CD4-positive, alpha-beta T cell treated with Interleukin-6 at 100 ng/mL for 8 hours (primary cell): ENCODE measurements at places on chromosomes 4 and X.

DNA sequence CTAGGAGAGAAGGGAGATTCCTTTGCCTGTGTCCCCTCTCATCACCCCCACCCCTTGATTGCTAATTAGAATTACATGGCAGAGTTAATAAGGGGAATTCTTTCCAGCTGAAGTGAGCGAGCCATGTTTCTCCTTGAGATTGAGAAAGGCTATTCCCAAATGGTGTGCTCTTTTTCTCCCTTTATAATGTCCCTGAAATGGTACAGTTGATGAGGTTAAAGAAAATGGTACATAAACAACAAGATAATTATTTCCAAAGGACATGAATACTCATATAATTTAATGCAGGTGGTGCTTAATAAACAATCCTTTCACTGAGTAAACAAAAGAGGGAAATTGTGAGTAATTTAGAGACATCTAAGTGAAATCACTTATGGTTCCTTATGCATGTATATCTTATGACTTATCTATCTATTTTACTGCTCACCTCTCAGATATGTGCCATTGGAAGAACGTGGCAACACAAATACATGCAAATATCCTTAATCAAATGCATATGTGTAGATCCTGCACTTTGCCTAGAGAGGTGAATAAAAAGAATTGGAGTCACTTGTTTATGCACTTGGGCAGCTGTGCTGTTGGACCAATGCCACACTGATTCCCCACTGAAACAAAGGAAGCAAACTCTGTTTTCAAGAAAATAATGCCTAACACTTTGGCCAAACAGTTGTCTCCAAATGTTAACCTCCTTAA lies 106.6 kb upstream of the WDR44 start:
- no peak for DNase-seq

DNA sequence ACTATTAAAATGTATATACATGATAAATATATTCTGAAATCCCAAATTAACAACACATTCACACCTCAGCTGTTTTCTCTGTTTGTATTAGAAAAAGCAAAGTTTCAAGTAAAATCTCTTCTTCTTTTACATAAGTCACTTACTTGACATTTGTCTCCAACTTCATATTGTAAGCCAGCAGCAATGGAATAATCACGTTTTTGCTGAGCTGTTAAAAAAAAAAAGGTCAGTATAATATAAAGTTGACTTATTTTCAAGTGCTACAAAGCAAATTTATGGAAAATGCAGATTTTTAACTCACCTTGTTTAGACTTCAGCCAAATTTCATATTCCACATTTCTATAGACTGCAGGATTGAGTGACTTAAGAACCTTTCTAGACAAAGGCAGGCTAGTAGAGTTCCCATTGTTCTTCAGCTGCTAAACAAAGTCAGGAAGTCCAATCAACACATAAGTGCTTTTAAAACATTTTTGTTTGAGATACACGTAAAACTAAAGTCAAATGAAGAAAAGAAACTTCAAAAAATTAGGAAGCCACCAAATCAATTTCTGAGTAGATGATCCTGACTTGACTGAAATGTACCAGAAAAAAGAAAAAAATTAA lies 25.0 kb downstream of the OTUD4 start:
- DNase-seq, result no peak

- DNase-seq, result no peak
These were observed 9.0 kb downstream of the FBXO8 start for GRCh38 chr4:174274436-174274835.

DNA sequence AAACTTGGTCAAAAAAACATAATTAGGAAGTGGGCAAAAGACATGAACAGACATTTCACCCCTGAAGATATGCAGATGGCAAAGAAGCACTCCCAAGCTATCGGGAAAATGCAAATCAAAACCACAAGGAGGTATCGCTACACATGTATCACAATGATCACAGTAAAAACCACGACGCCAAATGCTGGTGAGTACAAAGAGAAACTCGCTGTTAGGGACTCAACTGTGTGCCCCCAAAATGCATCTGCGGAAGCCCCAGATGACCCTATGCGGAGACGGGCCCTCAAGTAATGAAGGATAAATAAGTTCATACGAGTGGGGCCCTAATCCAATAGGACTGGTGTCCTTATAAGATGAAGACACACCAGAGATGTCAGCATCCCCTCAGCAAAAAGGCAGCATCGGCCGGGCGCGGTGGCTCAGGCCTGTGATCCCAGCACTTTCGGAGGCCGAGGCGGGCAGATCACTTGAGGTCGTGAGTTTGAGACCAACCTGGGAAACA lies 10.2 kb downstream of the GAK start:
- no peak for DNase-seq

GRCh38 chr4:95129031-95129430 lies 371.3 kb downstream of the BMPR1B start:
- no peak for DNase-seq

DNA sequence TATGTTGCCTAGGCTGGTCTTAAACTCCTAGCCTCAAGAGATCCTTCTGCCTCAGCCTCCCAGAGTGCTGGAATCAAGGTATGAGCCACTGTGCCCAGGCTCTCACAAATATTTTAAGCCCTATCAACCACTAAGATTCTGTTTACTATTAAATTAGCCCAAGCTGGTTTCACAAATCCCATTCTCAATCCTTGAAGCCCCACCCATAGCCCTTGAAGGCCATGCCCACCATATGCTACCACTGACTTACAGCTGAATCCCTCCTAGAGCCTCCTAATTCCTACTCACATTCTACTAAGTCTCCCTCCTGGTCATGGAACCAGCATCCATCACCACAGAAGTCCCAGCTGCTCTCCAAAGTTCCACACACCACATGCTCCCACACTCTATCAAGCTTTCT lies 9.7 kb downstream of the GRIPAP1 start:
- no peak for DNase-seq

DNA sequence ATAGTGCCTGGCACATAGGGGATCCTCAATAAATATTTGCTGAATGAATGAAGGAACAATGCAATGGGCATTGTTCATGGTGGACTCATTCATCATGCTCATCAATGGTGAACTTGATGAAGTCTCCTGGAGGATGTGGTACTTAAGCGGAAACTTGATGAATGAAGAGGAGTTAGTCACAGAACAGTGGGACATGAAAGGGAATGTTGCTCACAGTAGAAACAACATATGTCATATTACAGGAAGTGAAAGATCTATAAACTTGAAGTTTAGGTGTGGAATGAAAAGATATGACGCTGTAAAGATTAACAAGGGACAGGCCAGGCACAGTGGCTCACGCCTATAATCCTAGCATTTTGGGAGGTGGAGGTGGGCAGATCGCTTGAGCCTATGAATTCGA lies 224.1 kb downstream of the PPP3CA start:
- no peak for DNase-seq

GRCh38 chr4:150739591-150739990 lies 157.6 kb downstream of the MAB21L2 start:
- no peak for DNase-seq

GRCh38 chrX:20514358-20514757 lies 247.6 kb upstream of the RPS6KA3 start:
- no peak for DNase-seq

GRCh38 chrX:7143941-7144525 lies 3.5 kb upstream of the STS start:
- DNase-seq, result no peak

GRCh38 chr4:89712141-89712540 lies 124.8 kb downstream of the SNCA start:
- DNase-seq, result no peak
